ENCODE measurements at places on chromosomes 4 and X. TPM values are rescaled to one million over a fixed set of nuclear protein-coding genes. Genes with fewer than 3 reads are reported as not detected.

ARAP2 gene
- total RNA-seq = 7.3 TPM

ERCC6L gene
- 2.4 TPM for total RNA-seq

CSAG1 gene
- total RNA-seq = not detected

KCNIP4 gene
- total RNA-seq = not detected

TMSB15C gene
- total RNA-seq = 2.5 TPM

JAKMIP1 gene
- not detected for total RNA-seq

ING2 gene
- total RNA-seq = 24.8 TPM

NEIL3 gene
- total RNA-seq = 8.2 TPM

SPANXD gene
- not detected for total RNA-seq

ABLIM2 gene
- 0.52 TPM for total RNA-seq

ATP8A1 gene
- 7.0 TPM for total RNA-seq

CCDC110 gene
- 5.0 TPM for total RNA-seq

F8A2 gene
- not detected for total RNA-seq
